ENCODE measurements at places on chromosomes 5 and 9. TPM values are rescaled to one million over a fixed set of nuclear protein-coding genes. Genes with fewer than 3 reads are reported as not detected.
A peak's percentile ranks its signal among the peaks of the same experiment; 100 is the strongest.

- DNase-seq = no peak
Observed at GRCh38 chr9:105855987-105856386, 161.6 kb downstream of the TMEM38B start.

GRCh38 chr5:622359-622758, 10.2 kb downstream of the CEP72 start:
- no peak for DNase-seq

Gene C9orf50
- total RNA-seq = not detected

- no peak for DNase-seq
Observed at GRCh38 chr5:105882956-105883481, 1787.7 kb downstream of the EFNA5 start.

GRCh38 chr5:43040287-43041098, at the start of gene ANXA2R:
TSS of gene ANXA2R (minus strand) at chr5:43040319. CDS start at chr5:43040046, 273 bp downstream.
- peak; percentile 98 for DNase-seq

Gene EQTN
- total RNA-seq = not detected

Gene TJP2
- 40.2 TPM for total RNA-seq

All from Panc1 (cell line).